ENCODE measurements at places on chromosomes 2 and 18.
A peak's percentile ranks its signal among the peaks of the same experiment; 100 is the strongest.

DNA sequence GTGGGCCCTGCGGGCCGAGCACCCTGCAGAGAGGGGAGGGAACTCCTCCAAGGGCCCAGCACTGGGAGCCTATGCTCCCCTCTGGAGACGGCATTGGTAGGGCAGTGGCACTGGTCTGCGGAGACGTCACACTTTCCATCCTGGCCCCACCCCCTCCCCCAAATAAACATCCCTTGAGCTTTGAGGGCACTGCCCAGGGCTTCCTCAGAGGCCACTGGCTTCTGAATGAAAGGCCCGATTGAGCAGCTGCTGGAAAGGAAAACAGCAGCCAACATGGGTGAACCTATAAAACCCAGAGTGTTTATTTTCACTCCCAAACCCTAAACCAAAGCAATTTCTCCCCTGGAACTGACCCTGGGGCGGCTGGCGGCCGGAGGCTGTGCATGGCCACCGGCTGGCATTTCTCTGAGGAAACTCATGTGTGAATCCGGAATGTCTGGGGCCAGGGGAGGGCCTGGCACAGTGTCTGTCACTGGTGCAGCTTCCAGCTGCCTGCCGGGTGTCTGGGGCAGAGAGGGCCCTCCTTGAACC lies 138.9 kb downstream of the DYSF start:
- no peak for DNase-seq

GRCh38 chr2:15158100-15158499 lies 403.0 kb downstream of the NBAS start:
- no peak for DNase-seq

DNA sequence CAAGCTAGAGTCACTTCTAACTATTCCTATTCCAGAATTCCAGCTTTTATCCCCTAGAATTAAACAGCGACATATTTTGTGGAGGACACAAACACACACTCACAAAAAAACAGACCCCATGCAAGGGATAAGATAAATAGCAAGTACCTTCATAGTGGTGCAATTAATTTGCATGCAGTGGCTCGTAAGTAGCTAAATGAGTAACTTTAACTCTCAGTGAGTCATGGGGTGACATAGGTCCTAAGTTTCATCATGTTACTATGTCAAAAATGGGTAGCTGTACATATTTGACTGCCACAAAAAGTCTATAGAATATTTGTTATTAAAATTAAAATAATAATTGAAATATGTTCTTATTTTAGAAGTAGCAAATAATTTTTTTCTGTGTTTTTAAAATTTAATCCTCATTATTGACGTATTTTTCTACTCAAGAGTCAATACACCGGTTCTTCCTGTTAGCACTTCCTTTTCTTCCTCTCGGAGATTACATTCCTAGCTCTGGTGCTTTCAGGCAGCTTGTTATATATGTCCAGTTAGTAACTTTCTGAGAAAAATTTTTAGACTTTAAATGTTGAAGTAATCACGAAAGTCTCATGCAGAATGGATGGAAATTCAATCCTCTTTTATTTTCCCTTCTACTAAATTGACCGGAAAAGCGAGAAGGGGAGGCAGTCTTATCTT lies 247.0 kb downstream of the KCNH7 start:
- DNase-seq = no peak

GRCh38 chr2:73990531-73990930 lies 5.8 kb downstream of the TET3 start:
- DNase-seq = no peak

DNA sequence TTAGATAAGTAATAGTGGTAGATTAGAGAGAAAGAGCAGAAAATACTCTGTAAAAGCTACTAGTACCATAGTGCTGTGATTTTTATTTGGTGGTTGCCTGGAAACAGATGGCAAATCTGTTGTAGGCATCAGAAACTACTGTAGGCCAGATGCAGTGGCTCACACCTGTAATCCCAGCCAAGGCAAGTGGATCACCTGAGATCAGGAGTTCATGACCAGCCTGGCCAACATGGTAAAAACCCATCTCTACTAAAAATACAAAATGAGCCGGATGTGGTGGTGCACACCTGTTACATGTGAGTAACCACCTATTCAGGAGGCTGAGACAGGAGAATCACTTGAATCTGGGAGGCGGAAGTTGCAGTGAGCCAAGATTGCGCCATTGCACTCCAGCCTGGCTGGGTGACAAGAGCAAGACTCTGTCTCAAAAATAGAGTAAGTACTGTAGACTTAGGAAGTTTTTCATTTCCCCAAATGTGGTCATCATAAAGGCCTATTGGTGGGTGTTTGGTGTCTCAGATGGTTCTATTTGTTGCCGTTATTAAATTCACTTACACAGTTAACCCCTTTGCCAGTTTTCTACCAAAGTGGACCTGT lies 79.6 kb downstream of the SPTBN1 start:
- no peak for DNase-seq

DNA sequence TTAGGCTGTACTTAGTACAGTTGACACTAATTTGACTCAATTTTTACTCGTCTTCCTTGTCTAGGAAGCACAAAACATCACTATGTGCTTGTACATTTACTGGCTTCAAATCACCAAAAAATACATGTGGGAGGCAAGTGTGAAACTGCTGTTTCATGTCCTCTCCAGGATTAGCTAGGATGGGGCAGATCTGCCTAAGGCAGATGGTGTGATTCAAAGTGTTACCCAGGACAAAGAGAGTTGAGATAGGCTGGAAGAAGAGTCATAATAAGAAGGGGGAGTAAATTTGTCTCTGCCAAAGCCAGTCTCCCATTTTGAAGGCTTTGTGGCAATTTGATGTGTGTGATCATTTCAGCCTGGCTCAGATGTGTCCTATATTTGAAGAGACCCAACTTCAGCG lies 821.6 kb upstream of the ZEB2 start:
- DNase-seq = no peak

GRCh38 chr18:13284330-13285027 lies 65.9 kb downstream of the LDLRAD4 start:
- DNase-seq = no peak

DNA sequence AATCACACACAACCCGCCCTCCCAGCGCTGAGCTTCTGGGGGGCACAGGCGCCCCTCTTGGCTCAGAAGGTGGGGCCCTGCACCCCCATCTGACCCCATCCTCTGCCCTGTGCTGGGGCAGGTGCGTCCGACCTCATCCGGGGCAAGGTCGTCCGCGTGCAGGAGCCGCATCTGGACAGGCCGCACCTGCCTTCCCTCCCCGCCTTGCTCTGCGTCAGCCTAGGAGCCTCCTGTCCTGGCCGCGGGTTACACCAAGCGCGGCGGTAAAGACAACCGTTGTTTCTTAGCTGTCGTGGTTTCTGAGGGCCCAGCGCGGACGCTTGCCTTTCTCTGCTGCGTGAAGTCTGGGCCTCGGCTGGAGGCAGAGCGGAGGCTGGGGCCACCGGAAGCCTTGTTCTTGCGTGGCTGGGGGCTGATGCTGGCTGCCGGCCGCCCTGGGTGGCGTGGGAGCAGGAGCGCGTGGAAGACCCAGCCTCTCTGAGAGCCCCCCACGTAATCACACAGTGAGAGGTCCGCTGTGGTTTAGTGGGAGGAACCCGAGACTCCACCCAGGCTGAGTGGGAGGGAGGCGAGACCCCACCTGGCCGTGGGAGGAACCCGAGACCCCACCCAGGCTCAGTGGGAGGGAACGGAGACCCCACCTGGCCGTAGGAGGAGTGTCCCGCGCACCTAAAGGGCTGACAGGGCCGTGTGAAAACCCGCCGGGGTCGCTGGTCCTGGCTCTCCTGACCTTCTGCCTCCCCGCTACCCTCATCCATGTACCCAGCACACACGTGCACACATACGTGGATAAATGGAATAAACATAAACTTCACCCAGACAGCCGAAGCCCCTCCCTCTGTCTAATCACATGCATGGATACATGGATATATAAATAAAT lies 51.8 kb downstream of the KCNG2 start:
- no peak for DNase-seq

- no peak for DNase-seq
Measured at GRCh38 chr18:39655341-39655740, 2089.7 kb upstream of the CELF4 start.

DNA sequence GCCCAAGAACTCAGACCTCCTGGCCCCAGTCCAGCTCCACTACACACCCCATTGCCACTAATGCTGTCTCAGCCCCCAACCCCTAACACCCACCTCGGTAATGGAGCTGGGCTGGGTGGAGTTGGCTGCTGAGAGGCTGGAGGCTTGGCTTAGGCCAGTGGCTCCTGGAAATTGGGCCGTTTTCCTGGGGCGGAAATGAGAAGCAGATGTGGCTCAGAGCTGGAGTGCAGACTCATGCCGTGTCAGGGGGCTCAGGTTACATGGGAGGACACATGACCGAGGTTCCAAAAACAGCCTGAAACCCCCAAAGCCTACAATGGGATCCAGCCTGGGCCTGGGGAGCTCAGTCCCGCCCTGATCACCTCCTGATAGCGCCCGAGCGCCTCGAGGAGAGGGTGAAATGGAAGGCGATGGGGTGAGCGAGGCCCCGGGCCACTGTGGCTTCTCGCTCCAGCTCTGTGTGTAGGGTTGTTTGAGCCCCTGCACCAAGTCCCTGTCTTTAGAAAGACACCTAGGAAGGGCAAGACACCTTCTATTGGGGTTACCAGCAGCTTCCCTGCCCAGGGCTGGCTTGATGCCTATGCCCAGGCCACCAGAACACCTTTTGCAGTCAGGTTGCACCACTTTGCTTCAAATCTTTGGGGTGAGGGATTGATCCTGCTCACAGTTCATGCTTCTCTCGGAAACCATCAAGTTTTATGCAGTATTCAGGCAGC lies 175.7 kb upstream of the HAAO start:
- no peak for DNase-seq

DNA sequence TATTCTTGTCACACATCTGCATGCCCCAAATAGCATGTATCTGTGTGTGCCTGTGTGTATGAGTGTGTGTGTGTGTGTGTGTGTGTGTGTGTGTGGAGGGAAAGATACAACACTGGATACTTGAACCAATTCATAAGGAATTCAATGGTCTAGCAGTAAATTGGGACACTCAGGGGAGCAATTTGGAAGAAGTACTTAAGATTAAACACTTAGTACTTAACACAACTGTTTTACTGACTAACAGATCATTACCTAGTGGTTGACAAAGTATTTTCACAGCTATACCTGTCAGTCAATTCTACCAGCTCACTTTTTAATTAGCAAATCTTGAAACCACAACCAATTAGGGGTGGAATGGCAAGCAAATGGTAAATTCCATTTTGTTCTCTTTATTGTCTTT lies 1024.1 kb downstream of the TMEM182 start:
- no peak for DNase-seq

DNA sequence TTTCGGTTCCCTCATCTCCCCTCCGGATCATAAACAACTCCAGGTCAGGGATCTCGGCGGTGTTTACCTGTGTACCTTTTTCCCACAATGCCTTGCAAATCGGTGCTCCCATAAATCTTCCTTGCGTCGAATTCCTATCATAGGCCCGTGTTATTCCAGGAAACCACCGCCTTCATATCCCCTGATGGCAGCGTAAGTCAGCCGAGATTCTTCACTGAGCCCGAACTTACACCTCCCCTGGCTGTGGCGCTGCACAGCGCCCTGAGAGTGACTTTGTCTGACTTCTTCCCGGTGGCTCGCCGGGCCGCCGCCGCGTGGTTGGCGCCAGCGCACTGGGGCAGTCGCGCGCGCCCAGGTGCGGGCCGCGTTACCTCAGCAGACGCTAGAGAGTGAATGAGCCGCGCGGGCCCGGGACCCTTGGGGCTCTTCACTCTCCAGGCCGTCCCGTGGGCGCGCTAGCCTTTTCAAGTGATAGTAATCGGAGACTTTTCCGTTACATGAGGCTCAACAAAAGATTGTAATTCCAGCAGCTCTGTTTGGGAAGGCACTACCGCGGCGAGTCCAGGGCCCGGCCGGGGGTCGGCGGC lies 101.6 kb downstream of the SPTBN1 start:
- no peak for DNase-seq

- no peak for DNase-seq
Measured at GRCh38 chr2:237134321-237135230, 48.9 kb downstream of the COPS8 start.

GRCh38 chr18:23136326-23137096 lies 1.2 kb downstream of the CABLES1 start:
- DNase-seq = no peak

- no peak for DNase-seq
Measured at GRCh38 chr2:180368881-180369280, 361.8 kb upstream of the CWC22 start.

GRCh38 chr2:94999431-94999883 lies 26.1 kb upstream of the MAL start:
- no peak for DNase-seq

- no peak for DNase-seq
Measured at GRCh38 chr2:106165561-106165960, 28.5 kb downstream of the UXS1 start.

DNA sequence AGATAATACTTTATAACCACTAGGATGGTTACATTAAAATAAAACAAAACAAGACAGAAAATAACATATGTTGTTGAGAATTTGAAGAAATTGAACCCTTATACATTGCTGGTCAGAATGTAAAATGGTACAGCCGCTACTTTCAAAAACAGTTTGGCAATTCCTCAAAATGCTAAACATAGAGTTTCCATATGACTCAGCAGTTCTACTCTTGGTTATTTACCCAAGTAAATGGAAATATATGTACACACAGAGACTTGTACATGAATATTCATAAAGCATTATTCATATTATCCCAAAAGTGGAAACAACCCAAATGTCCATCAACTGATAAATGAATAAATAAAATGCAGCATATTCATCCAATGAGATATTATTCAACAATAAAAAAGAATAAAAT lies 92.5 kb upstream of the LRATD1 start:
- no peak for DNase-seq

DNA sequence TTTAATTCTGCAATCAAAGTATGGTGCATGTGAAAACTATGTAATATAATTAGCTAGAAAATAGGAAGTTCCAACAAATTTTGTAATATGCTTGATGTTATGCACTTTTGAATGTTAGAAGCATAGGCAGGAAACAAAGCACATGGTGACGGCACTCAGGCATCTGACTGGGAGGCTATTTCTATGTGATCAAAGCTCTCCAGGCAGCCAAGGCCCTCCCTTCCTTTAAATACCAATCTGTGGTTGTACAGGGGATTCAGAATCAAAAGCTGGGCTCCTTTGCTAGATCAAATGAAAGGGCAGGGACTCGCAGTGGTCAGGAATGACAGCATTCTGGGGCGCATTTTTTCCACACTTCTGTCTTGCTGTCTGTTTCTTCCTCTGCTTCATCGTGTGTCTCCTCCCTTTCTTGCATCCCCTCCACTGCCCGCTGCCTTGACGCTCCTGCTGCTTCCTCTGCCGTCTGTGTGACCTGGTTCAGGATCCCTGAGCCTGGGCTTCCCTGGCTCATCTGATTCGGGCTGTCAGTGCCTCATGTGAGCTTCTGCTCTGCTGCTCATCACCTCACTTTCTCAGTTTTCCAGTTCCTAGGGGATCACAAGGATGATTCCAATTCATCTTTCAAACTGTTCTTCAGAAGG lies 30.9 kb downstream of the TMEM182 start:
- DNase-seq = peak; percentile 35

- no peak for DNase-seq
Measured at GRCh38 chr2:169619946-169620345, 35.8 kb downstream of the PPIG start.

DNA sequence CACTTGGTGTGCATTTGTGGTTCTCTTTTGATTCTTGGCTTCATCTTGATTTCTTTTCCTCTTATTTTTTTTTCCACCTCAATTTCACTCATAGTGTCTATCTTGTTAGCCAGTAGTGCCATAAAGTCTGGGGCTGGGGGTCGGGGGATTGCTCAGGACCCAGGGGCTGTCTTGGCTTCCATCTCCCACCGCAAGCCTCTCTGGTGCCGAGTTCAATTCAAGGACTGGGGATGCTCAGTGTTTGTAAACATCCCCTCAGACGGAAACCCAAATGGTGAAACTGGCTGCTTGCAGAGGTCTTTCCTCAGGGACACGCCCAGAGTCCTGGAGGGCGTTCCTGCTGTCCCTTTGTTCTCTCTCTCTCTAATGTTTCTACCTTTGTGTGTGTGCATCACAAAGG lies 173.3 kb downstream of the TWIST2 start:
- DNase-seq = no peak

Data from NCI-H524 treated with DMSO at 0.1 percent for 48 hours (cell line).